HEK293T (cell line): ENCODE measurements at places on chromosomes 7 and 10.

DNA sequence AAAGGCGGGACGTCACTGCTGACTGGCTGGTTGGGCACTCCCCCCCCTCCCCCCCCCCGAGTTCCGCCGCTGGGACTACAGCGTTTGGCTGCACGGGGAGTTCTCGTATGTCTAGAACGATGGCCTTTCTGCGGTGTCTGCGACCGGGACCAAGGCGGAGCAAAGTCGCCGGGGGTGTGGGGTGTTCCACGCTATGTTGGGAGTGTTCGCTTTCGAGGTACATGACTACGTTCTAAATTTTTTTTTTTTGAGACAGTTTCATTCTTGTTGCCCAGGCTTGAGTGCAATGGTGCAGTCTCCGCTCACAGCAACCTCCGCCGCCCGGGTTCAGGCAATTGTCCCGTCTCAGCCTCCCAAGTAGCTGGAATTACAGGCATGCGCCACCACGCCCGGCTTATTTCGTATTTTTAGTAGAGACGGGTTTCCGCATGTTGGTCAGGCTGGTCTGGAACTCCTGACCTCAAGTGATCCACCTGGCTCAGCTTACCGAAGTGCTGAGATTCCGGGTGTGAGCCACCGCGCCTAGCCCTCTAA is 573 bp upstream of the IDI1 start:
- no peak for DNase-seq

GRCh38 chr10:52768001-52768532 is 4.5 kb downstream of the MBL2 start:
- no peak for DNase-seq

DNA sequence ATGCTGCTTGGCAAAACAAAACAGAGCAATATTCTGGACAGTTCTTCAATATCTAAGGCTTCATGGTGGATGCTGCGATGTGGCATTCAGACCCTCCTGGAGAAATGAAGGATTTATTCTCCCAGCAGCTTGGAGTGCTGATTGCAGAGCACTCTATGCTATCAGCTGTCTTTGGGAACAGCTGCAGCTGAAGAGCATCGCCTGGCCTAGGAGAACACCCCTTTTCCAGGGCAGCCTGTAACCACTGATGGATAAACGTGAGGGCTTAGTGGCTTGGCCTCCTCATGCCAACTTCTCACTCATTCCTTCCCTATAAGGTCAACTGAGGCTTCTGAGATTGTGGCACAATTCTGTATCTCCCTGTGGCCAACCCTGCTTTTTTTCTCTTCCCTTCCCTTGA is 638.1 kb upstream of the CNTNAP2 start:
- DNase-seq: no peak

- DNase-seq: no peak
Measured at GRCh38 chr7:38327637-38328036, 54.2 kb upstream of the TARP start.

DNA sequence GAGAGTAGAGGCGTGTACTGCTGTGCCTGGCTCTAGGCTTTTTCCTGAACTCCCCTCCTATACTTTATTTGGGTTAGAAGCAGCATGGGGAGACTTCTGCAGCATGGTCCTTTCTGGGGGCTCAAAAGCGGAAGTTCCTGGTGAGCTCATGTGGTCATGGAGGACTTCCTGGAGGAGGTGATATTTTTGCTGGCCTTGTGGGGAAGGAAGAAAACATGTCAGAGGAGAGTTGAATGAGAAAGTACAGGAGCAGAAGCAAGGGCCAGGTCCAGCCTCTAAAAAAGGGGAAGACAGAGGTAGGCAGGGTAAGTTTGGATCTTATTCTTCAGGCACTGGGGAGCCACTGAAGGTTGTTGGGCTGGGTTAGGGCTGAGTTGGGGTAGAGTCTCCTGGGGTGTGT is 45.5 kb downstream of the CASTOR2 start:
- DNase-seq: no peak
